Uterus (tissue), 4 donors: ENCODE measurements at places on chromosomes 2 and 18. TPM values are rescaled to one million over a fixed set of nuclear protein-coding genes. Genes with fewer than 3 reads are reported as not detected.

DNA sequence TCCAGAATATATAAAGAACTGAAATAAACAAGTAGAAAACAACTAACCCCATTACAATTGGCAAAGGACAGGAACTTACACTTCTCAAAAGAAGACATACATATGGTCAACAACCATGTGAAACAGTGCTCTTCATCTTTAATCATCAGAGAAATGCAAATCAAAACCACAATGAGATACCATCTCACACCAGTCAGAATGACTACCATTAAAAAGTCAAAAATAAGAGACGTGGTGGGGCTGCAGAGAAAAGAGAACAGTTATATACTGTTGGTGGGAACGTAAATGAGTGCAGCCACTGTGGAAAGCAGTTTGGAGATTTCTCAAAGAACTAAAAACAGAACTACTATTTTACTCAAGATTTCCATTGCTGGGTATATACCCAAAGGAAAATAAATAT is 1696.3 kb upstream of the TMEFF2 start:
- DNase-seq: no peak

GRCh38 chr18:22314001-22314400 is 103.7 kb downstream of the CTAGE1 start:
- peak; percentile 71 for DNase-seq

DNA sequence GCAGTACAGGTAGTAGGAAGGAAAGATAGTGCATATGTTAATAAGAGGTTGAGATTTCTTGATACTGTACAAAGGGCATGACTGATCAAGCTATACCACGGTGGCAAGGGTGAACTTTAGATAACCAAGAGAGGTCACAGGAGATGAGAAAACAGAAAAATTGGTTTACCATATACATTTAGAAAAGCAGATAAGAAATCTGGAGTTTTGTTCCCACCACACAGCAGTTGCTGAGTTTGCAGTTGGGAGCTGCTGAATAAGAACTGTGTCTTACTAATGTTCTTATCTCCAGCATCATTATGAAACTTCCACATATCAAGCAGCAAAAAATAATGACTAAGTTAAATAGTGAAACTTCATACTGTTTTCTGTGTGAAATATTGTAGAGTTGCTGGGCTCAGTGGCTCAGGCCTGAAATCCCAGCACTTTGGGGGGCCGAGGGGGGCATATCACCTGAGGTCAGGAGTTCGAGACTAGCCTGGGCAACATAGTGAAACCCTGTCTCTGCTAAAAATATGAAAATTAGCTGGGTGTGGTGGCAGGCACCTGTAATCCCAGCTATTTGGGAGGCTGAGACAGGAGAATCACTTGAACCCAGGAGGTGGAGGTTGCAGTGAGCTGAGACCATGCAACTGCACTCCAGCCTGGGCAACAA is 12.0 kb upstream of the IMPACT start:
- no peak for DNase-seq

DNA sequence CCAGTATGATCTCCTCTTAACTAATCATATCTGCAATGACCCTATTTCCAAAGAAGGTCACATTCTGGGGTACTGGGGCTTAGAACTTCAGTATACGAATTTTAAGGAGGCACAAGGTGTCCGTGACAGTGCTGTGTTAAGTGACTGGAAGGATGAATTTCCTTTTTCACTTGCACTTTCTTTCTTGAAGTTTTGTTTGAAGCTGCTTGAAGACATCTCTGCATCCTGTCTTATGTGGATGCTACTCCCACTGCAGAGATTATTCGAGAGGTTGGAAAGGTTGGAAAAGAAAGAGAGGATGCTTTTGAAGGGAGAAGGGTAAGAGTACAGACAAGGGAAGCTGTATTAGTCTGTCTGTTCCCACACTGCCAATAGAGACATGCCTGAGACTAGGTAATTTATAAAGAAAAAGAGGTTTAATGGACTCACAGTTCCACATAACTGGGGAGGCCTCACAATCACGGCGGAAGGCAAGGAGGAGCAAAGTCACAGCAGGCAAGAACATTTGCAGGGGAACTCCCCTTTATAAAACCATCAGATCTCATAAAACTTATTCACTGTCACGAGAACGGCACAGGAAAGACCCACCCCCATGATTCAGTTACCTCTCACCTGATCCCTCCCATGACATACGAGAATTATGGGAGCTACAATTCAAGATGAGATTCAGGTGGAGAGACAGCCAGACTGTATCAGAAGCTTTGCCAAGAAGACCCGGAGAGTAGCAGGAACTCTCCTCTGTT is 3.6 kb upstream of the RNF144A start:
- no peak for DNase-seq

- DNase-seq: no peak
These were observed 178.9 kb downstream of the FHOD3 start for GRCh38 chr18:36476433-36476832.

- no peak for DNase-seq
These were observed 159.2 kb upstream of the THUMPD2 start for GRCh38 chr2:39938035-39938835.

- DNase-seq: no peak
These were observed 32.7 kb downstream of the CTDP1 start for GRCh38 chr18:79712206-79712857.

- DNase-seq: no peak
These were observed 329.4 kb downstream of the AGPS start for GRCh38 chr2:177721818-177722567.

Gene ABCA12
- not detected for total RNA-seq

Gene BOLL
- not detected for total RNA-seq

Gene CYP27A1
- 4.1 TPM for total RNA-seq
